Muscle of arm (tissue), 14 donors: ENCODE measurements at places on chromosomes 4 and X.

GRCh38 chrX:84724576-84724975 is 222.3 kb upstream of the HDX start:
- no peak for DNase-seq

DNA sequence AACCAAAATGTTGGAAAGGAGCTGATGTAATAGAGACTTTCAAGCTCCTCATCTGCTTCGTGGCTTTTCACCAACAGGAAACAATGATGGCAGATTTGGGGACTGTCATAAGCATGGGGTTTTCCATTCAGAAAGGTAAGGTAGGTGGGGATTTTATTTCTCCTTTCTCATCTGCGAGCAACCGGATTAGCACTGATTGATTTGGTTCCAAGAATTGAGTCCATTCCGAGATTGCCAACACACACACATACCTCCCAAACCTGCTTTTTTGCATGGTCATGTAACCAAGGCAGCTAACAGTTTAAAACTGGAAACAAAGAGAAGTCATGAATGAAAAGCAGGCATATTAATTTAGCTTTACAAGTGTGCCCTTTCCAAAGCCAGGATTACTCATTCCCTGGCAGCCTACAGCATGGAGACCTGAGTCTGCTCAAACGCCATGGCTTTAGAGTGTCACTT is 63.0 kb upstream of the LNX1 start:
- DNase-seq: peak; percentile 45

GRCh38 chr4:85784947-85785346 is 310.0 kb downstream of the ARHGAP24 start:
- no peak for DNase-seq

- no peak for DNase-seq
These were observed 438.1 kb downstream of the INPP4B start for GRCh38 chr4:142408003-142408441.

GRCh38 chr4:6581566-6582121 is 6.7 kb downstream of the MAN2B2 start:
- DNase-seq: no peak

- DNase-seq: no peak
These were observed 142.7 kb upstream of the MAP3K15 start for GRCh38 chrX:19658030-19658429.
